GM23338 (cell line): ENCODE measurements at places on chromosomes 12 and 14. TPM values are rescaled to one million over a fixed set of nuclear protein-coding genes. Genes with fewer than 3 reads are reported as not detected.

DNA sequence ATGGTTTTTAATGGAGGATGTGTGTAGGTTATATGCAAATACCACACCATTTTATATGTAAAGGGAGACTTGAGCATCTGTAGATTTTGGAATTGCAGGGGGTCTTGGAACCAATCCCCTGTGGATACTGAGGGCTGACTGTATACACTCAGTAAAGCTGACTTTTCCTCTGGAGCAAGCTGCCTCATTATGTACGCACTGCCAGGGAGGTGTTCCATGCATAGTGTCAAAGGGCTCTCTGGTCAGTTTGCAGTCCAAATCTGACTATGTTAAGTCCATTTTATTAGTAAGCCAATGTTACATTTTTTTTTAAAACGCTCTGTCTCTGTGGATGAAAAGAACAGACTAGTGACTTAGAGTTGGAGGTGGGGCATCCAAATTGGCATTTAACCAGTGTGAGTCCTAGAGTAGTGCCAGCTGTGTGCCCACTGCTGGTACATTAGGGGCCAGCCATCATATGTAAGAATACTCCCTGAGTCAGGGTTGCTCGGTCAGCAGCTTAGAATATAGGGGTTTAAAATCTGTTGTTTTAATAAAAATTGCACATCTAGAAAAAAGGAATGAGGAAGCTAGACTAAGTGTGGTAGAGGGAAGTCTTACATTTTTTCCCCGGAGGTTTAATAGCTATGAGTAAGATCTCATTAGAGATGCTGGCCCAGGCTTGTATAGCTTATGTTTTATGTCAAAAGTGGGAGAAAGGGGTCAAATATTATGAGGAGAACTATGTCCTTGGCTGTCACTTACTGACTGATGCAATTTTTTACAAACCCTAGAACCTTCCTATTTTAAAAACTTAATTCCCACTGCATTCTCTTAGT, 87.0 kb downstream of the TESC start:
- H3K4me1 ChIP-seq: peaks cover 39% of the 10 kb centered on the region

DNA sequence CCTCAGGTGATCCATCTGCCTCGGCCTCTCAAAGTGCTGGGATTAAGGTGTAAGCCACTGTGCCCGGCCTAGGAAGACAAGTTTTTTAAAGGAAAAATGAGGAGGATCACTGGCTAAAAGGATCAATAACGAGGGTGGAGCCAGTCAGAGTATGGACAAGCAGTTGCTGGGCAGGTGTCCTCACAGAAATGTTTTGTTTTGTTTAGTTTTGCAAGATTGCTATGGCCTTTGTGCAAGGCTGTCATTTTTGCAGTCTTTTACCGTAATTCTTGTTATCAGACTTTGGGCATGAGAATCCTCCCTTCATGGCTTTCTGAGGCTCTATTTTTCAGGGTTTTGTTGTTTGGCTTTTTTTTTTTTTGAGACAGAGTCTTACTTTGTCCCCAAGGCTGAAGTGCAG, 11.9 kb upstream of the METAP2 start:
- H3K4me3 ChIP-seq: no peak overlapping the region
- no peak for DNase-seq
- no peaks in the 10 kb centered on the region; the same call in 1 of the 2 replicates for H3K36me3 ChIP-seq
- H3K4me1 ChIP-seq: no peaks in the 10 kb centered on the region
- no peaks in the 10 kb centered on the region for H3K27me3 ChIP-seq
- H3K27ac ChIP-seq: no peak overlapping the region

GRCh38 chr12:38886064-38886463, 19.3 kb downstream of the CPNE8 start:
- no peaks in the 10 kb centered on the region for H3K4me1 ChIP-seq
- H3K27ac ChIP-seq: no peak overlapping the region
- no peaks in the 10 kb centered on the region for H3K36me3 ChIP-seq
- no peak overlapping the region for H3K4me3 ChIP-seq

GRCh38 chr12:79411791-79412190, 279.0 kb downstream of the PAWR start:
- no peaks in the 10 kb centered on the region for H3K36me3 ChIP-seq
- no peak overlapping the region for H3K27ac ChIP-seq
- no peak for DNase-seq
- no peaks in the 10 kb centered on the region for H3K27me3 ChIP-seq

DNA sequence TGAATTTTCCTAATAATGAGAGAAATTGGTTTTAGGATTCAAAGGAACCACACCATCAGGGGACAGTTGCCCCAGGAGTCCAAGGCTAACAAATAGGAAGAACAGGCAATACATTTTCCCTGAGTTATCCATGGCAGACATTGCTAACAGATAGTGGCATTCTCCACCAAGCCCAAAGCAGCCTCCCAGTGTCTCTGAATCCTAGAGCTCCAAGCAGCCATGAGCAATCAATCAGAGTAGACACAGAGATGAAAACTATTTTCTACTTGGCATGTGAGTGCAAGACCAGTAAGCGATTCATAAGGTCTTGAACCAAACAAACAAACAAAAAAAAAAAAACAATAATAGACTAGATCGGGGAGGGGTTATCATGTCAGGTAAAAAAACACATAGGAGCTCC, 515.7 kb downstream of the MED13L start:
- H3K36me3 ChIP-seq: no peaks in the 10 kb centered on the region
- H3K4me3 ChIP-seq: no peak overlapping the region
- no peak for DNase-seq
- H3K27ac ChIP-seq: no peak overlapping the region
- no peaks in the 10 kb centered on the region for H3K4me1 ChIP-seq
- H3K27me3 ChIP-seq: no peaks in the 10 kb centered on the region

DNA sequence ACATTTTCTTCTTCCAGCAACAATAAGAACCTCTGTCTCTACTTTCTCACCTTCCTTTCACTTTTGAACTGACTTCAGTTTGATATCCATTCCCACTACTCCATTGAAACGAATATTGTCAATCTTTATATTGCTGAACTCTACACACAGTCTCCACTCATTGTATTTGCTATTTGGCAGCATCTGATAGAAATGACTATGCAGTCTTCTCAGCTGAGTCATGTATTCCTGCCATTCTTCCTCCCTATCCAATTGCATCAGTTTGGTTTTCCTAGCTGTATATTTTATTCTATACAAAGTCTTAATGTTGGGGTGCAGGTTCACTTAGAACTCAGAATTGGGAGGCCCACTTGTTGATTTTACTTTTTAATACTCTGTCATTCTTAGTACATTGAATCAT, 107.5 kb upstream of the CPNE8 start:
- H3K27me3 ChIP-seq: no peaks in the 10 kb centered on the region
- no peak overlapping the region for H3K27ac ChIP-seq
- H3K4me3 ChIP-seq: no peak overlapping the region

DNA sequence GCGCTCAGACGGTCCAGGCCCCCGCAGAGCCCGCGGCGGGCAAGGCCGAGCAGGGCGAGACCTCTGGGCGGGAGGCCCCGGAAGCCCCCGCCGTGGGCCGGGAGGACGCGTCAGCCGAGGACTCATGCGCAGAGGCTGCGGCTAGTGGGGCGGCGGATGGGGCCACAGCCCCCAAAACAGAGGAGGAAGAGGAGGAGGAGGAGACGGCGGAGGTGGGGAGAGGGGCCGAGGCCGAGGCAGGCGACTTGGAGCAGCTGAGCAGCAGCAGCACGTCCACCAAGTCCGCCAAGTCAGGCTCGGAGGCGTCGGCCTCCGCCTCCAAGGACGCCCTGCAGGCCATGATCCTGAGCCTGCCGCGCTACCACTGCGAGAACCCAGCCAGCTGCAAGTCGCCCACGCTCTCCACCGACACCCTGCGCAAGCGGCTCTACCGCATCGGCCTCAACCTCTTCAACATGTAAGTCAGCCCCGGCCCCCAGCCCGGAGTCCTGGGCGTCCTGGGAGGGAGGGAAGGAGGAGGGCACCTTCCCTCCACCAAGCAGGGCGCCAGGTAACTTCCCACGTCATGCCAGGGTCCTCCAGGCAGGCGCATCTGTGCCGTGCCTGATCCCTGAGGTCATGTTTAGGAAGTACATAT, 72.4 kb downstream of the IQSEC3 start:
- peaks cover 32% of the 10 kb centered on the region for H3K4me1 ChIP-seq
- peak overlapping the region; percentile 56 for H3K4me3 ChIP-seq
- H3K36me3 ChIP-seq: no peaks in the 10 kb centered on the region
- peaks cover 37% of the 10 kb centered on the region for H3K27me3 ChIP-seq

DNA sequence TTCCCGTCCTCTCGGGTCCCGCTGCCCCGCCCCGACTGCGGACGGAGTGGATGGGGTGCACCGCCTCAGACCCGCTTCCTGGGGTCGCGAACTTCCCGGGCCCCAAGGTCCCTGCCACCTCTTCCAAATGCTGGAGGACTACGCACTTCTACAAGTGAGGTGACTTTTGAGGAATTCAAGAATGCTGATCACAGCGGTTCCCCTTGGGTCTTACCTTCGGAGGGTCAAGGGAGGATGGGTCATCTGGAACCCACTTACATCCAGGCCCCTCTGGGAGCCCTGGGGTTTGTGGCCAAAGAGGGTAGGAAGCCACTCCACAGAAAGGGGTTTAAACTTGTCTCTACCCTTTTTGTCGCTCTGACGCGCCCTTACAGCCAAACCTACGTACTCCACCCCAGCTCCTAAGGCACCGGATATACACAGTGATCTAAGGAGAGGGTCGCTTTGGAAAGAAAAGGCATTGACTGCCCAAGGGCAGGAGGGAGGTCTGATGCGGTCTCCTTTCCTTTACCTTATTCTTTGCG, 532 bp upstream of the PRKD1 start:
- no peaks in the 10 kb centered on the region for H3K36me3 ChIP-seq
- peak overlapping the region; percentile 81 for H3K4me3 ChIP-seq
- peak; percentile 58 for DNase-seq
- no peak overlapping the region for H3K27ac ChIP-seq

GRCh38 chr14:53151523-53152183, 1.5 kb downstream of the DDHD1 start:
- peaks cover 23% of the 10 kb centered on the region for H3K27me3 ChIP-seq
- H3K27ac ChIP-seq: no peak overlapping the region
- H3K4me1 ChIP-seq: peaks cover 26% of the 10 kb centered on the region
- peak; percentile 74 for DNase-seq
- peak overlapping the region; percentile 92 for H3K4me3 ChIP-seq

DNA sequence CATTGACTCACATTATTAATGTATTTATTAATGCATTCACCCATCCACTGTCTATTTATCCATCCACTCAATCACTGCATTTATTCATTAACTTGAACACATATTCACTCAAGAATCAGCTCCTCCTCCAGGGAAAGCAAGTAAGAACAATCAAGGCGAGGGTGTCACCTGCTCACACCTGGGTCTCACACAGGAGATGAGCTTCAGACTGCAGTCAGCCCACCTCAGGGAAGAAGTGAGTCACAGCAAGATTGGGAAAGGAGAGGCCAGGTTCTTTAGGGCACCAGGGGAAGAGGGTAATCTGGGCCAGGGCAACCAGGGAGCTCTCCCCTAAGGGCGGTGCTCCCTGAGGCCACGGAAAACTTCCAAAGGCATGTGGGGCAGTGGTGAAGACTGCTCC, 367.3 kb downstream of the BCL11B start:
- H3K27me3 ChIP-seq: no peaks in the 10 kb centered on the region
- no peak for DNase-seq
- no peak overlapping the region for H3K4me3 ChIP-seq
- H3K27ac ChIP-seq: no peak overlapping the region
- peaks cover 16% of the 10 kb centered on the region for H3K4me1 ChIP-seq

DNA sequence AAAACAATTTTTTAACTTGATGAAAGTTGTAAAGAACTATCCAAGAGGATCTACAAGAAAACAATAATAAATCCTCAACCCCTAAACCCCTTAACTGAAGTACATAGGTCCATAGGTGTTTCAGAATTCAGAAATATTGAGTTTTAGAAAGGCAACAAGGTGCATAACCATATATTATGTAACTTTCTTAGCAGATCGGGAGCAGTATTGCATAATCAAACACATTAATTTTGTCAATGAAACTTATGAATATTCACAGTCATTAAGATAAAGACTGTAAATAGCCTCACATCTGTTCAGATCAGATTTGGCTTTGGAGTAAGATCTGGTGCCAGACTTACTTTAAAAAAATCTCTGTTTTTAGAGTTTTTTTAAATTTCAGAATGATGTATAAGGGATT, 647.1 kb upstream of the FLRT2 start:
- DNase-seq: no peak
- no peaks in the 10 kb centered on the region for H3K27me3 ChIP-seq
- no peak overlapping the region for H3K27ac ChIP-seq
- H3K36me3 ChIP-seq: no peaks in the 10 kb centered on the region
- peaks cover 7% of the 10 kb centered on the region; the same call in 1 of the 2 replicates for H3K4me1 ChIP-seq

Gene GYS2
- total RNA-seq: not detected in 2 replicates

Gene OVCH1
- total RNA-seq: not detected in 2 replicates

Gene MEG3
- total RNA-seq: not detected in 2 replicates

Gene PDE3A
- total RNA-seq: 9.1 and 9.2 TPM in 2 replicates

Gene LRRC43
- not detected in 2 replicates for total RNA-seq

Gene SRRM4
- total RNA-seq: 0.63 and 0.93 TPM in 2 replicates

Gene IL22
- not detected in 2 replicates for total RNA-seq

Gene PPP1R1A
- 7.6 and 8.4 TPM in 2 replicates for total RNA-seq

Gene KCNH5
- total RNA-seq: 0.83 and 0.97 TPM in 2 replicates

Gene ANO2
- total RNA-seq: 3.3 and 4.6 TPM in 2 replicates

Gene SMCO3
- not detected in 2 replicates for total RNA-seq
